GM19239 (cell line): ENCODE measurements at places on chromosomes 11 and 22.

- DNase-seq, result peak; percentile 8
Observed at GRCh38 chr11:19525276-19525675, 187.4 kb upstream of the NAV2 start.

- DNase-seq, result no peak
Observed at GRCh38 chr11:72598466-72598865, 75.8 kb downstream of the PDE2A start.

- no peak for DNase-seq
Observed at GRCh38 chr22:41538583-41538982, 5.7 kb downstream of the POLR3H start.

DNA sequence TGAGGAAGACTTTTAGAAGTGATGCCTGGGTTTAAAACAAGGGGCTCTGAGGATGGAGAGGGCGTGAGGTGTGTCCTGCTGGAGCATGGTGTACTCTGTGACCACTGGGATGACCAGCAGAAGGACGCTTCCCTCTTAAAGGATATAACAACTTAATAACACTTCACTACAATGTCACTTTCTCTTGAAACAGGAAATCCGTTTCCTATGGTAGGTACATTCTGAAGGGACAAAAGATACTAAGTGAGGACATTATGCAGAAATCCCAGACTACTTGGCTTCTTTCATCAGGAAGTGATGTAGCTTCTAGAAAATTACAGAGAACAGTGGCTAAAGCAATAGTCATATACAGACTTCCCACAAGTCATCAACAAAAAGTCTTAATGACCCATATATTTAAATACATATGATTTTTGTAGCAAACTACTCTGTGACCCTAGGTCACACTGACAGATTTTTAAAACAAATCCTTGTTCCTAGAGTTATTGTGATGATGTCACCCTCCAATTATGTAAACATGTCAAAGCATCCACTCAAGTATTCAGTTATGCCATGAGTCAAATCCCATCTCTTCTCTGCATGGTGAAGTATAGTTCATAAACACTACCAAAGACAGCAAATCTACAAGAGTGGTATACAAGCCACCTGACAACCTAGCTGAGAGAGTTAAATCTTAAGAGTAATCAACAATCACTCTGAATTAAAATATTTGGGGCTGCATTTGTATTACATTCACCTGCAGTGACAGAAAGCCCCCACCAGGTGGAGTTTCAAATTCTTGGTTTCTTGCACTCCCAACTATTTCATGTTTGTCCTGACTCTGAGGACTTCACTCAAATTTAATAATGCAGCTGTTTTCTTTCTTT is 32.8 kb downstream of the PITPNB start:
- peak; percentile 13 for DNase-seq

- DNase-seq, result no peak
Observed at GRCh38 chr22:39802682-39803081, 90.9 kb downstream of the ENTHD1 start.

DNA sequence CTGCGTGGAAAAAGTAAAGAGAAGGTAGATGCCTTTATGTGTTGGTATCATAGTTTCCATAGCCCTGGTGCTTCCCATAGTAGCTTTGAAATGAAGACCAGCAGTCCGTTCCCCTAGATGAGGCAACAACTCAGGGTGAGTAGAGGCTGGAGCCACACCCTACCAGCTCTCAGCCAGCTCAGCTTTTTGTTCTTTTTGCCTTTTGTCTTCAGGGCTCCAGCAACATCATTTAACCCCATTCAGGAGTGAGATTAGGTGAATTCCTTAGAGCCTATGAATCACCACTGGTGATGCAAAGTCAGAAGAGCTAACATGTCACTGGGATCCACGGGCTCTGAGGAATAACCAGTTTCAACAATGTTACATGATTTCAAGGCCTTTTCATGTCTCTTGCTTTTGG is 14.0 kb upstream of the SESN3 start:
- no peak for DNase-seq

- DNase-seq, result no peak
Observed at GRCh38 chr11:112961146-112961668, at the start of gene NCAM1. Gene NCAM1, plus strand, starts transcription at chr11:112961420.

DNA sequence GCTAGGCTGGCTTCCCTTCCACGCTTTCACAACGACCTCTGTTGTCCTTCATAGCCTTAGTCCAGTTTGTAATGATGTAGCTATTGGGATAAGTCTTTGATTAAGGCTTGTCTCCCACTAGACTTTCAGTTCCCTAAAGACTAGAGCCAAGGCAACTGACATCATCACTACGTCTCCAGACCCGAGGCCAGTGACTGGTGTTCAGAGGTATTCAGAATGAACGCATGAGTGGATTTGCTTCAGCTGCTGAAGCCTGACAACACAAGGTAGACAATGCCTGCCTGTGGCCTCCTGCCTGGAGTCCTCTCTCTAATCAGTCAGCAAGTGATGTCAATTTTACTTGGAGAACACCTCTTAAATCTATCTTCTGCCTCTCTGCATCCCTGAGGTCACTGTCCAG is 13.6 kb downstream of the EFCAB6 start:
- peak; percentile 18 for DNase-seq

DNA sequence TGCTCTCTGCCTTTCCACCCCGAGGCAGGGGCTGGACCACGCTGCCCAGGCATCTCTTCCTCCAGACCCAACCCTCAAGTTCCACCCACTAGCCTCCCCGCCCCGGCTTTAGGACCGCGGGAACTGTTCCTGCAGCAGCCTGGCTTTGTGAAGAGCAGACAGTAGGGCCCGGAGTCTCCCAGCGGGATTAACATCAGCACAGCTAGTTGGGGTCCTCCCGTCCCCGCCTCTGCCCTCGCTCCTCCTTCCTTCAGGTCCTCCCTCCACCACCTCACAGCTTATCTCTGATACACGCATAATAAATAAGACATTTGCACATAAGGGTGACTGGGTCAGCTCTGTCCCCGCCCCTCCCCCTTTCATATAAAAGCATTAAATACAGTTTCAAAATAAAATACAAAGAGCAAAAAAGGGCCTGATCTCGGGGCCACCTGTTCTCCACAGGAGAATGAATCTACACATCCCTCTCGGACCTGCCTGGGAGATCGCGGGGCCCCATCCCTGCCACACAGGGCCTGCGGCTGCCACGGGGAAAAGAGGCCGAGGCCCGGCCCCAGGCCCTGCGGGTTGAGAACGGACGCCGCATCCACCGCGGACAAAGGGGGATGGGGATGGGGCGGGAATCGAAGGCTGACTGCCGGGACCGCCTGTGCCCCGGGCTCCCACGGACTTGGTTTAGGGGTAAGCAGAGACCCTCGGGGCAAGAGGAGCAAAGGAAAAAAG is 6.5 kb downstream of the ZFTA start:
- peak; percentile 16 for DNase-seq

DNA sequence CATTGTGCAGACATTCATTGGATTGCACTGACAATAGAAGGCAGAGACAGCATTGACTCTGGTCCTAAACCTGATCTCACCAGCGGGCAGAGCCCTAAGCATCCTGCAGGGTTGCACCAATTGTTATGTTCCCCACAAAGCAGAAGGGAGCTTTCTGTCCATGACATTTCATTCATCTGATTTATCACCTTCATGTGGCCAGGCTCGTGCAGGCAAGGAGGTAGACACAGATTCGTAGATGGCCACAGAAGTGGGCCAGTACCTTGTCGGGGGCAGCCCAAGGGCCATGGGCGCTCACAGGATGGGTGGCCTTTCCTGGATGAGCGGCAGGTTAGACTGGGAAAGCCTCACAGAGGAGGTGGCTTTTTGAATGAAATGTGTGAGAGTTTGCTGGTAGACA is 2.9 kb downstream of the TSKU start:
- DNase-seq, result no peak

GRCh38 chr11:123371506-123372297 is 58.4 kb upstream of the GRAMD1B start:
- no peak for DNase-seq

- no peak for DNase-seq
Observed at GRCh38 chr11:27678242-27678641, 22.0 kb downstream of the BDNF start.

- no peak for DNase-seq
Observed at GRCh38 chr11:121421149-121421901, 30.8 kb upstream of the SORL1 start.
